ENCODE measurements at places on chromosomes 3 and 15.
A peak's percentile ranks its signal among the peaks of the same experiment; 100 is the strongest.

DNA sequence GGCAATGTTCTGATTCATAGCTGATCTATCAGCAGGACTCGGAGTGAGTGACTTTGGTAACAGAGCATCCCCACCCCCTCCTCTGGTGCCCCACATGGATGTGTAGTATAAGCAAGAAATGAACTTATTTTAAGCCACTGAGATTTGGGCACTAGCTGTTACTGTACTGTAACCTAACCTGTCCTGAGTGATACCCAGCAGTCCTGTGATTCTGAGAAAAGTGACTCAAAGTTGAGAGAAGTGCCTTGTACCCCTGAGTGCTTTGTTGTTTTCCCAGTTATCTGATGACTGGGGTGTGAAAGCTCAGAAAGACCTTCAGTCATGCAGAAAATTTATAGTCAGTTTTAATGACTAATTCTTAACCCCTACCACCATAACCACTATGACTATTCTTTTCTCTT is 439.9 kb upstream of the RBMS3 start:
- peak; percentile 6 for DNase-seq

DNA sequence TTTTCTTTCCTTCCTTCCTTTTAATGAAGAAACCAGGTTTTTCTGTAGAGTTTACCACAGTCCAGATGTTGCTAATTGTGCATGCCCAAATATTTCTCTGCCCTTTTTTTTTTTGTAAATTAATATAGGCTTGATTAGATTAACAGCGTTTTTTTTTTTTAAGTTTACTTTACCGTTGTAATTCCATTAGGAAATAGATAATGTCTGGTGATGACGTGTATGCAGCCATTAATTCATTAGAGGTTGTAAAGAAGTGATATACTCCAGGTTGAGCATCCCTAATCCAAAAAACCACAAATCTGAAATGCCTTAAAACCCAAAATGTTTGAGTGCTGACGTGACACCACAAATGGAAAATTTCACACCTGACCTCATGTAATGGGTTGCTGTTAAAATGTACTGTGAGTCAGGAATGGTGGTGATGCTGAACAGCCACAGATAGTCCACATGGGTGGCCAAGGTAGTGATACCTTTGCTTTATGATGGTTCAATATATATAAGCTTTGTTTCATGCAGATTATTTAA is 43.2 kb downstream of the KNL1 start:
- no peak for DNase-seq

DNA sequence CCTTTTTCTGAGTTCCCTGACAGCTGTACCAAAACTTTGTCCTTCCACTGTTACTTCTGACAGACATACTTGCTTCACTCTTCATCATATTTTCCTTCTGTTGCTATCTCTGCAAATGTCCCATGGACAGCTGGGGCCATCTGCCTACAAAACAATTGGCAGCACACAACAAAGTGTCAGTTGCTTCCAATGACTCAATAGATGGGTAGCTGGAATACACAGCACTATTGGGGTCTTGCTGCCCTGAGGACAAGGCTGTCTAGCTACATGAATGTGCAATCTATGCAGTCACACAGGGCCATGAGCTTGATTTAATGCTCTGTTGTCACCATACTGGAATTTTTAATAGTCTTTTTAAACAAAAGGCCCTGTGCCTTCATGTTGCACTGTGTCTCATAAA is 192.8 kb downstream of the DTWD1 start:
- no peak for DNase-seq

DNA sequence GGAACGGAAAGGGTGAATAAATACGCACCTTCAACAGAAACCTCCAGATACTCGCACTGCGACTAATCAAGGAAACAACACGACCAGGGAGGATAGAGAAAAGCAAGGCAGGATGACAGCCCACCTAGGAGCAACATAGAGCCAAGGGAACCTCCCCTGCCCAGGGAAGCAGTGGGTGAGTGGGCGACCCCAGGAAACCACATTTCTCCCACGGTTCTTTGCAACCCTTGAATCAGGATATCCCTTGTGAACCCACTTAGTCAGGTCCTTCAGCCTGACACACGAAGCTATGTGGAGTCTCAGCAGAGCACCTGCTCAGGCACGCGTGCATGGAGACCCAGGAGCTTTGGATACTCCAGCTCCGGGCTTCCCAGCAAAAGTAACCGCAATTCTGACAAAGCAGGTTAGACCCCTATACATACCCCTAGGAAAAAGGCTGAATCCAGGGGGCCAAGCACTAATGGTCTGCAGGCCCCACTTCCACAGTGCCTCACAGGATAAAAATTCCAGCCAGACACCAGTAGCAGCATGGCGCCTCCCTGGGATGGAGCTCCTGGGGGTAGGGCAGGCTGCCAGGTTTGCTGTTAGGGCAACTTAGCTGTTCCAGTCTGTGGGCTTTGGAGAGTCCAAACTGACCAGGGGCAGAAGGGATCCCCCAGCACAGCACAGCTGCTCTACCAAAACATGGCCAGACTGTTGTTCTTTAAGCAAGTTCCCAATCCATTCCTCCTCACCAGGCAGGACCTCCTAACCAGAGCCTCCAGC is 38.4 kb upstream of the PXYLP1 start:
- DNase-seq = no peak

GRCh38 chr3:135556174-135556573 is 409.4 kb upstream of the PPP2R3A start:
- no peak for DNase-seq

DNA sequence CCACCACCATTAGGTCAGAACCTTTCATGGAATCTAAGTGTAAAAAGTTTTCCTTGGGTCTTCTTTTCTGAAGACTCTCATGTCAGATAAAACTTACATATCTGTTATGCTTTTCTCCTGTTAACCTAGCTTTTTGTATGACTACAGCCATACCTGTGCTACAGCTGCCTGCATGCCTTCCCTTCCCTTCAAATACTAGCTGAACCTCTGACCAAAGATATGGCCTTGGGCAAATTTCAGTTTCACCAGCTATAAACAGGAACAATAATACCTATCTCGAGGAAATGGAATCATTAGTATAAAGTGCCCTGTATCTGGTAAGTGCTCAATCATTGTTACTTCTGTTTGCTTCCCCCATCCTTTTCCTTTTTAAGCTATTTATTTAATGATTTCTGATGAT is 25.0 kb downstream of the GLB1 start:
- DNase-seq = no peak

DNA sequence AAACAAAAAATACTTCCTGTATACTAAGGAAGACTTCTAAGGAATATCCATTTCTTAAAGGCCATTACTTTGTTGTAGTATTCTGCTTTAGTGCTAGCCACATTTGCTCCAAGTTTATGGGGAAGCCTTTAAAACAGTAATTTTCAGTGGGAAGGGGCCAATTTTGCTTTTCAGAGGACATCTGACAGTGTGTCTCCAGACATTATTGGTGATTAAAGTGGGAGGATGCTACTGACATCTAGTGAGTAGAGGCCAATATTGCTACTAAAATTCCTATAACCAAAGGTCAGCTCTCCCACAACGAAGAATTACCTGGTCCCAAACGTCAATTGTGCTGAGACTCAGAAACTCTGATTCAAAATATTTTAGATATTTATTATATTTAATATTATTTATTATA is 24.8 kb downstream of the SLC28A2 start:
- DNase-seq = no peak

DNA sequence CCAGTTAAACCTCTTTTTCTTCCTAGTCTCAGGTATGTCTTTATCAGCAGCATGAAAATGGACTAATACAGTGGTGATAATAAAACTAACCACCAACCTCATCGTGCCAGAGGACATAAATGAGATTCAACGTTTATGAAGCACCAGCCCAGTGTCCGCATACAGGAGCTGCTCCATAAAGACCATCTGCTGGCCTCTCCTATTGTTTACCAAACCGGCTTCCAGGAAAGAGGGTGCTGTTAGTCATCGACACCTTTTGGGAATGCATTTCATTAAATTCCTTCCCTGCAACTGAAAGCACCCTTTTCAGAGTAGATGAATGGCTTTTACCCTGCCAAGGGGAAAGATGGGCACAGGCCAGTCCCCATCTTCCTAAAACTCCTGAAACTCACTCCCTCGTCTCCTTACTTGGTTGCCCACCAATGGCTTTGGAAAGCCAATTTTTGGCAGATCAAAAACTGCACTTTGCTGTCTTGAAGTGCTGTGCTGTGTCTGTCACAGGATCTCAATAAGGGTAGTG is 122.1 kb downstream of the AQP9 start:
- DNase-seq = no peak

DNA sequence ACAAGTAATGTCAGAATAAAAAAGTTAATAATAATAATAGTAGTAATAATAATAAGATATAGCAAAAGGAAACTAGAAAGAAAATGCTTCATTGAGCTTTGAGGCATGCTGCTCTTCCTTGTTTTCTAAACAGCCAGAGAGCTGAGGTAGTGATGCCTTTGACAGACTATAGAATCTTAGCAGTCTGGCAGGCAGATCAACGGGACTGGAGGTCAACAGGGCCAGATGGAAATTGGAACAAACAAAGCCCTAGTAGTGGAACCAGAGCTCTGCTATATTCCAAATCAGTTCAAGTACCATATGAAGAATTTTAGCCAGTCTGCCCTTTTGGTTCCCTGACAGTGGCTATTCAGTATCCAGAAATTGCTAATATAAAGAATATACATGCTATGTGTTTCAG is 278.6 kb downstream of the NLGN1 start:
- no peak for DNase-seq

DNA sequence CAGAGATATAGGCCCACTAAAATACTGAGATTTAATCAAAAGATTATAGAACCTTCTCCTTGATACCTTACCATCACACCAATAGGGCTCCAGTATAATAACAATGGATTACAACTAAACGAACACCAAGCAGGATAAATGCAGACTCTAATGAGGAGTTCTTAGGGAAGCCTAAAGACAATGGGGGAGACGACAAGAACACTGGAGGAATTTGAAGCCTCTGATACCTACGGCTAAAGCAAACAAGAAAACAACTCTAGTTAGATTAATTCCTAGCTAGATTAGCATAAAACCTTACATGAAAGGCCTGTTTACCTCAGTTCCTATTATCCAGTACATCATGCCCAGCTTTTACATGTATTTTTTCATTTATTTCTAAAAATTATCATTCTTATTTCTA is 35.1 kb downstream of the NGLY1 start:
- no peak for DNase-seq

DNA sequence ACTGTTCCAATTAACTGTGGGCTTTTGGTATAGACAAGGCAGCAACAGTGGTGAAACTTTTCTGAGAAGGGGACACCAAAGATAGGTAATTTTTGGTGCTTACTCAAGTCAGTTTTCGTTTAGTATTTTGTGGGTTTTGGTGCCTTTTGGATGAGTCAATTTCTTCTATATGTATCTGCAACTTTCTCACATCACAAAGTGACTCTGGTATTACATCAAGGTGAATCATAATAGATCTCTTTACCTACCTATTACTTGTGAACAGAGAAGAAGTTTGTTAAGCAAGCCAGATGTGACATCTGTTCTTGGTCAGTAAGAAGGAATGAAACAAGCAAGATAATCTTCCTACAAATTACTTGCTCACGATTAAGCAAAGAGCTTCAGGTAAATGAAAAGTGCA is 732.4 kb upstream of the DPPA4 start:
- DNase-seq = no peak

- no peak for DNase-seq
Observed at GRCh38 chr3:72907731-72908620, 20.1 kb downstream of the GXYLT2 start.

- DNase-seq = no peak
Observed at GRCh38 chr15:57017024-57017423, 98.6 kb downstream of the TCF12 start.

- DNase-seq = no peak
Observed at GRCh38 chr3:103968751-103969150, 1398.0 kb upstream of the ALCAM start.

DNA sequence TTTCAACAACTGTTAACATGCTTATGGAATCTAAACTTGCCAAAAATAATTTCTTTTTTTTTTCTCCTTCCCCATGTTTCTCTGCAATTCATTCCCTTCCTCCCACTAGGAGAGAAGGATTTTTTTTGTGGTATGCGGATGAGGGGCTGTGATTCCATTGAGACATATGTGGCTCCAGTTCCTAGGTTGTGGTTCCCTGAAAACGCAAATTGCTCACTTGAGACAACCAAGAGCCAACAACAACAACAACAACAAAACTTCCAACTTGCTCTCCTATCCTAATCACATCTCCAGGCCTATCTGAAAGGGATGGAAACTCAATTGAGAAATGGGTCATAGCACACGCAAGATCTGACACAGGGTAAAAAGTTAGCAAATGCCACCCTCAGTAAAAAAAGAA is 406.5 kb upstream of the TGFBR2 start:
- no peak for DNase-seq

DNA sequence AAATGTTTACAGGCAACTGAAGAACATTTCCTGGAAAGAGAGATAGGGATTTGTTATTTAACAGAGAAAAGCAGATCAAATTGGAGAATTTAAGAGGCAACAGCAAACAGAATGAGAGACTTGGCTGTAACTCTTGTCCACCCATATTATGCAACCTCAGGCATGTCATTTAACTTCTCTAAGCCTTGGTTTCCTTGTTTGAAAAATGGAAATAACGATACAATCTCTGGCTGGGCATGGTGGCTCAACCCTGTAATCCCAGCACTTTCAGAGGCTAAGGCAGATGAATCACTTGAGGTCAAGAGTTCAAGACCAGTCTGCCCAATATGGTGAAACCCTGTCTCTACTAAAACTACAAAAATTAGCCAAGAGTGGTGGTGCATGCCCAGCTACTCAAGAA is 23.7 kb downstream of the ARRDC4 start:
- no peak for DNase-seq

DNA sequence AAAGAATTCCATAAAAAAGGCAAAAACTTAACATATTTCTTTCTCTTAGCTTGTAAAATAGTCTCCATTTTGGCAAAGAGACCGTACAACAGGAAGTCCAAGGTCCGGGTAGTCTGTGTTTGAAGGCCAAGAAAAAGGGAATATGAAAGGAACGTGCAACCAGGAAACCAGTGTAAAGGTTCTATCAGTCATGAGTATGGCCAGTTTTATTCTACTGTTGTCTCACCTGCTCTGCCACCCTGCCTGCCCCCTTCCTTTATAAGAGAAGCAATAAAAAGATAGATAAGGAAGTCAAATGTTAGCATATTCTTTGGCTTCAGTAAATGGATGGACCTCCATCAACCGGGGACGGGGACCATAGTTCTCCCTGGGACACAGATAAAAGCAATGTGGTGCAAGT is 370.6 kb upstream of the ROBO2 start:
- DNase-seq = no peak

GRCh38 chr3:127987309-127987995 is 64.8 kb upstream of the SEC61A1 start:
- no peak for DNase-seq

DNA sequence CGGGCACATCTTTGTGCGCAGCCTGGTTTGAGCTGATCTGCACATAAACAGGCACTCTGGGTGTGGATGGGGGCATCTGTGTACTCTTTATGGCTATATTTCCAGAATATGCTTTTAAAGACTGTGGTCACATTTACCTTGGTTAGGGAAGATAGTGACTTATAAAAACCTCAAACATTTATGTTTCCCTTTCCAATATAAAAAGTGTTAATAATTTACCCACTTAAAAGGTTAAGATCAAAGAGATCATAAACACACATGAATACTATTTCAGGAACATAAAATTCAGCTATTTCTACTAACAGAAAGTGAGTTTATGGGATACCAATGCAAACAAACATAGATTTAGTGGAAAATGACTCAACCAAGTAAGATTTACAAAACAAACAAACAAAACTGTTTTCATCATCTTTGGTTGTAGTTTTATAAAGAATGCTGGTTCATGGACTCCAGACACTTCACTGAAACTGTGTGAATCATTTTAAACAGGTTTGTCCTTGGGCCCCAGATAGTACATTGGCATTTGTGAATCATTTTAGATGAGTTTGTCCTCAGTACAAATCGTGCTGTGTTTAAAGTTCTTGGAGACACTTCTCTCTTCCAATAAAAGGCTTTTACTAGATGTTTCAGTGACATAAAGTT is 253.5 kb upstream of the CTDSPL start:
- DNase-seq = no peak
